LHCN-M2 (cell line): ENCODE measurements at places on chromosomes 12 and 14. TPM values are rescaled to one million over a fixed set of nuclear protein-coding genes. Genes with fewer than 3 reads are reported as not detected.

DNA sequence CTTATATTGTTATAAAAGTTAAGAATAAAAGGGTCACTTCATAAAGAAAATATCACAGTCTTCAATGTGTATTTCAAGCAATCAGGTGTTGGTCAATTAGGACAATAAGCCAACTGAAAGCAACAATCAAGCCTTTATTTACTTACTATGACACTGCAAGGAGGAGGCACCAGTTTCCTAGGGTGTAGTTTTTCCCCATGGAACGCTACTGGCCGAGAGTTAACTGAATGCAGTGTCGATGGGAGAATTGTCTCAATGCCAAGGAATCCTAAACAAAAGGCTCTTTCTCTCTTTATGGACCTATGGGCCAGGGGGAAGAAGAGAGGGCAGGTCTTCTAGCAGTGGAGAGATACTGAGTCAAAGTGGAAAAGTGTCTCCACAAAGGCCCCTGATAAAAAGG is 142.4 kb downstream of the CMAS start:
- no peak for DNase-seq

DNA sequence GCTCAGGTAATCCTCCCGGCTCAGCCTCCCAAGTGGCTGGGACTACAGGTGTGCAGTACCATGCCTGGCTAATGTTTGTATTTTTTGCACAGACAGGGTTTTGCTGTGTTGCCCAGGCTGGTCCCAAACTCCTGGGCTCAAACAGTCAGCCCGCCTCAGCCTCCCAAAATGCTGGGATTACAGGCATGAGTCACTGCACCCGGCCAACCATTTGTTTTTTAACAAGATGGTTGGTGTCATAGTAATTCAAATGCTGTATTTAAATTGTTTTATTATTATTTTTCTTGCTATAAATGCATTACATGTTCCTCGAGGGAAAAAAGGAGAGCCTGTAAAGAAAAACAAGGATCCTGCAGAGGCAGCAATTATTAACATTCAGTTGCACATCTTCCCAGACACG is 83.9 kb downstream of the EP400 start:
- peak; percentile 44 for DNase-seq

Gene PMCH
- total RNA-seq: not detected in 2 replicates

Gene NTF3
- total RNA-seq: 0.29 and 0.32 TPM in 2 replicates

DNA sequence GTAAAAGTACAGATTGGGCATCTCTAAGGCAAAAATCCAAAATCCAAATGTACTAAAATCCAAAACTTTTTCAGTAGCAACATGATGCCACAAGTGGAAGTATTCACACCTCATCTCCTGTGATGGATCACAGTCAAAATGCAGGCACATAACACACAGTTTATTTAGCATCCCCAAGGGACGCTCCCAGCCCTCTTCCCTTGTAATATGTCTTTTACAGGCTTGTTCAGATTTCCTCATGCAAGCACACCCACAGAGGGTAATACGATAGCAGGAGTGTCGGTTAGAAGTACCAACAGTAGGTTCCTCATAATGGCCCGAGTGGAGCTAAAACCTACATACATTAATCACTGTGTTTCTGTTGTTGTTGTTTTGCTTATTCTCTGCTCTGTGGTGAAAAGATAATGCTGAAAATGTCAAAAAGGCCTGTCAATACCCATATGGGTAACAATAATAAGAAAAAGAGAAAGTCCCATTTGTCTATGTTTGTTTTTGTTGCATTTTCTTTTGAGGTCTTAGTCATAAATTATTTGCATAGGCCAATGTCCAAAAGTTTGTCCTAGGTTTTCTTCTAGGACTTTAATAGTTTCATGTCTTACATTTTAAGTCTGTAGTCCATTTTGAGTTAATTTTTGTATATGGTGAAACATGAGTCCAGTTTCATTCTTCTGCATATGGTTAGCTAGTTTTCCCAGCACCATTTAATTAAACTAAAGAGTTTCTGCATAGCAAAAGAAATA is 133.1 kb downstream of the LRIG3 start:
- peak; percentile 65 for DNase-seq

Gene POTEM
- not detected in 2 replicates for total RNA-seq

- no peak for DNase-seq
These were observed 418.8 kb upstream of the LRFN5 start for GRCh38 chr14:41187868-41188267.

DNA sequence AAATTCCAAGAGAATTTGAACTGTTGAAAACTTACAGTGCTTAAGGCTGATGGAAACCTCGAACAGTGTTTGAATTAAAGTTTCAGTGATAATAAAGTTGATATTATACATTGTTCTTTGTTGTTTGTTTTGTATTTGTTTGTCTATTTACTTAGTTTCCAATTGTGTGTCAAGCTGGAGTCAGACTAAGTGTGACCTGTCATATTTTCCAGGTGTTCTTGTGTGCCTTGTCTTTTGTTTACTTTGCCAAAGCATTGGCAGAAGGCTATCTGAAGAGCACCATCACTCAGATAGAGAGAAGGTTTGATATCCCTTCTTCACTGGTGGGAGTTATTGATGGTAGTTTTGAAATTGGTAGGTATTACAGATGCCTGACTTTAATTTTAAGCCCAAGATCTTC is 6.0 kb downstream of the SLCO1C1 start:
- DNase-seq: no peak

DNA sequence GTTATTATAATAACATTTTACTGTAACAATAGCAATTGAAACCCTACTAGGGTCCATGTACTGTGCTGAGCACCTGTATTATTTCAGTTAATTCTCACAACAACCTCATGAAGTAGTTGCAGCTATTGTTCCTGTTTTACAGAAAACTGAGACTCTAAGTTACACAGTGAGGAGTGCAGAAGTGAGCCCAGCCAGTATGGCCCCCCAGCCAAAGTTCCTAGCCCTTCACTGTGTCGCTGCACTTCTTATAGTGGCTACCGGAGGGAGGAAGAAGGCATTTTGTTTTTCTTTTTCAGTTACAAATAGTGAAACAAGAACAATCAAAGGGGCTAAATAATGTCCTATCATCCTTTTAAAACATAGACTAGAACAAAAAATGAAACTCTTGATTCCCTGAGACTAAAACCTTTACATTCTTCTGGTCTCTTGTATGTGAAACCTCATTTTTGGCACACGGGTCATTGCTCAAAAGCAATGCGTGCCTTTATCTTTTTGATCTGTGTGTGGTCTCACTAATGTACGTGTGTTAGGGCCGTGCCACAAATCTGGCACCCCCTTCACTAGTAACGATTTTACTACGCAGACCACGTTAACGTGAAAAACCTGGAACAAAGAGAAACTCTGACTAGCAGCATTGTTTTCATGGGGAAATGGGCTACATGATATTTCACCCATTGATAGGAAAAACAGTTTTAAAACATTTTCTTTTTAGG is 88.7 kb downstream of the LLPH start:
- no peak for DNase-seq

Gene AICDA
- not detected in 2 replicates for total RNA-seq

DNA sequence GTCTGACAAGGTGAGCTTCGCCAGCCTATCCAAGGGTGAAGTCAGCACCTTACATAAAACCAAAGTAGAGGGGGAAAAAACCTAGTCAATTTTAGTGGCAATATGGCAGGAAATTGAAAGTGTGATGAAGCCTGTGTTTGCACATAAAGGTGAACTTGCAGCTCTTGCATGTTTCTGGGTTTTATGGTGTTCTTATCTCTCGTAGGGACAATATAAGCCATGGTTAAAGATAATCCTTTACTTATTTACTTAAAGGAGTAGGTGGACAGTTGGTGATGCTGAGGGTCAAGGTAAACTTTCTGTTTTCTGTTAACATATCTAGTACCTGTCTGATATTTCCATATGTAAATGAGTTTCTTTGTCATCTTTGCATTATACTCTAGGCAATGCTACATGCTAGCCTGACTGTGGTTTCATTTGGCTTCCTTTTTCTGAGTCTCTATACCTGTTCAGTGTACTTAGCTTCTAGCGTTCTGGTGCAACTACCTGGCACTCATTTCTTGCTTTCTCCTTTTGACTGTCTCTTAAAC is 32.8 kb downstream of the CCDC91 start:
- DNase-seq: no peak
